AG04449 (cell line): ENCODE measurements at places on chromosomes 6 and 20.

GRCh38 chr6:97068211-97068610 is 143.7 kb downstream of the KLHL32 start:
- DNase-seq = no peak

DNA sequence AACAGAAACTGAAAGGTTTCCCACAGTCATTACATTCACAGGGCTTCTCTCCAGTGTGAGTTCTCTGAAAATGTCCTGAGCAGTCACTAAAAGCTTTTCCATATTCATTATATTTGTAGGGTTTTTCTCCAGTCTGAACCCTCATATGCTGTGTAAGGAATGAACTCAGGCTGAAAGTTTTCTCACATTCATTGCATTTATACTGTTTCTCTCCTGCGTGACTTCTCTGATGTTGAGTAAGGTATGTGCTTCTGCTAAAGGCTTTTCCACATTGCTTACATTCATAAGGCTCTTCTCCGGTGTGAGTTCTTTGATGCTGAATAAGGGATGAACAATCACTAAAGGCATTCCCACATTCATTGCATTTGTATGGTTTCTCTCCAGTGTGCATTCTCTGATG is 29.8 kb upstream of the ZNF391 start:
- DNase-seq = no peak

- no peak for DNase-seq
These were observed 17.5 kb downstream of the COL12A1 start for GRCh38 chr6:75188221-75188925.

GRCh38 chr6:164424489-164424888 is 884.9 kb downstream of the C6orf118 start:
- no peak for DNase-seq

DNA sequence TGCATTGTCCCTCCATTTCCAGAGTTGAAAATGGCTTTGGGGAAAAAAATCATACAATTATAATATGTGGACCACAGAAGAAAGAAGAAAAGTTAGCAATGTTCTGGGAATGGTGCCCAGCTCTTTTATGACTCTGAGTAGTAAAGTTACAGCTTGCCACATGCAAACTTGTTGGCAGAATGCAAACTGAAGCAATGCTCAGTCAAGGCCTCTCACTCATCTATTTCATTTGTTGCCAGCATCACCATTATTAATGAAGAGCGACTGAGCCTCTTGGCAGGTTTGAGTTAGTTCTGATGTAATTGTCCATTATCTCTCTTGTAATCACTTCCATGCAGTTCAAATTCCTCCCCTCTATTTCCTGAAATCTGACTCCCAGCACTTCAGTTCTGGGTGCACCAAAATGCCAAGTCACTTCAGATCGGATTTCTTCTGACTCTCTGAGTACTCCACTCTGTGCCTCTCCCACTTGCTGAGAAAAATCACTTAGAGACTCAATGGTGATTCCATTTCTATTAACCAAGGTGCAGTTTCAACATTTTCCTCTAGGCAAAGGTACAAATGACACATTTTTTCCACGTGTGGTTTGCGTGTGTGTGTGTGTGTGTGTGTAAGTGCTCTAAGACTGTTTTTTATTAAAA is 154.4 kb upstream of the STMND1 start:
- DNase-seq = peak; percentile 99

DNA sequence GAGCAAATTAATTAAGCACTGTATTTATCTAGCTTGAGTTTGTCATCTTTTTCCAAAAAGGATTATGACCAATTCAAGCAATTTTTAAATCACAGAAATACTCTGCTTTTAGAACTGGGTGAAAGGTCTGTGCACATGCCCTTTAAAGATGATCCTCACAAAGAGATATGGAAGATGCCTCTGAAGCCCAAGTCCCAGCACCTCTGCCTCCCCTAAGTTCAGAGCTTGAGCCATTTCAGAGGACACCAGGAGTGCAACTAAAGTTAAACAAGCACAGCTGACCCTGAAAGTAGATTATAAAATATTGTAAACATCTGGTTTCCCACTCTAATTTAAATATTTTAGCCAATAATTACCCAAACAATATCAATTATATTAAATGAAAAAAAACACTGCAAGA is 139.5 kb upstream of the BEND6 start:
- no peak for DNase-seq
